ENCODE measurements at places on chromosomes 1 and 21.

DNA sequence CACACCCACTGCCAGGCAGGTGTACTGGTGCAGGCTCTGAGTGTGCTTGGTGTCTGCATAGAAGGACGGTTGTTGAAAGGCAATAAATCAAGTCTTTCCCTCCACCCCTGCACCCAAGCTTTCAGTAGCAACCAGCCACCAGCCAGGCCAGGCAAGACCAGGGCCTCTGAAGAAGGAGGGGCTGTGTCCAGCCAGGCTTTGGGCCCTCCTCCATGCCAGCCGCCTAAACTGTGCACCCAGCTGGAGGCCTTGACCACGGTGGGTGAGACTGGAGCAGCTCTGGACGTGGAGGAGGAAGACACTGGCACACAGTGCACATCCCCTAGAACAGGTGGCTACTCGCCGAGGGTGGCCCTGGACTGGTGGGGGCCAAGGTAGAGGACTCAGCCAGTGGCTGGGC, 4.9 kb downstream of the OLIG2 start:
- no peak for DNase-seq

DNA sequence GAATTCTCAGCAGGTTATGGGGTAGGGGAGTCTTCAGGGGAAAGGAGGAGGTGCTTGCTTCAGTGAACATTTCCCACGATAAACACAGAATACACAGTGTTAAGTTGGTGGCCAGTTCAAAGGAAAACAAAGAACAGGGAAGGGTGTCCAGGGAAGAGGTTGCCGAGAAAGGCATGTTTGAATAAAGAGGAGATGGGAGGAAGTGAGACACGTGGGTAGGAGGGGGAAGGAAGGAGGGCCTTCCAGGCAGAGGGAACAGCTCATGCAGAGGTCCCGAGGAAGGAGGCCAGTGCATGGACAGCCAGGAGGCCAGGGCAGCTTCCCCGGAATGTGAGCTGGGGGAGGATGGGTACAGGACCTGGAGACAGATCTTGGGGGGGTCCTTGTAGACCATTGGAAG, 130.3 kb upstream of the TMEM51 start:
- no peak for DNase-seq

DNA sequence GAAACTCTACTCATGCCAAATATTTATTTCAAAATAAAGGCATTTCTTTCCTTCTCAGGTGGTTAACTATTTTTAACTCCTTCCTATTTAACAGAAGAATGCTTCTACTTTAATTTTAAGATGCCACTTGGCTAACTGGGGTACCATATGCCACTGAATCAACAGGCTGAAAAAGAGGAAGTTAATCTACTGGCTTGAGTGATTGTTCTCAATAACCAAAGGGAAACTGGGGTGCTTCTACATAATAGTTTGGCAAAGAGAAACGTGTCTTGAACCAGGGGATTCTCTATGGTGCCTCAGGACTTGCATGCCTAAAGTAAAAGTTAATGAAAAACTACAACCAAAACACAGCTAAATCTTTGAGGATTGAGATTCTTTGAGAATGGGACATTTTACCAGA, 142.6 kb downstream of the DENND1B start:
- DNase-seq, result no peak

- DNase-seq, result no peak
These were observed 521.1 kb upstream of the BEND5 start for GRCh38 chr1:49297783-49298182.
